ENCODE measurements at places on chromosomes 5 and 9.

DNA sequence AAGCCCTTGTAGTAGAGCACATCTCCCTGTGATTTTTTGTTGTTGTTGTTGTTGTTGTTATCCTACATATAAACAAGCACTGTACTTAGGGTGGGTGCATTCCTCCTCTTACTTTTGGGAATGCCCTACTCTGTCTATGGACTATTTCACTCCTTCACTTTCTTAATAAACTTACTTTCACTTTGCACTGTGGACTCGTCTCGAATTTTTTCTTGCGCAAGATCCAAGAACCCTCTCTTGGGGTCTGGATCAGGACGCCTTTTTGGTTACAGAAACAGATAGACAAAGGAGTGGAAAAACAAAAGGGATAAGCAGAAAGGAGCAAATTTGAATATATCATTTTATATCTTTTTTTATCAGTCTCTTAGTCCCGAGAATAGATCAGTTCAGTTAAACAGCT is 14.4 kb upstream of the PAIP1 start:
- no peak for DNase-seq

DNA sequence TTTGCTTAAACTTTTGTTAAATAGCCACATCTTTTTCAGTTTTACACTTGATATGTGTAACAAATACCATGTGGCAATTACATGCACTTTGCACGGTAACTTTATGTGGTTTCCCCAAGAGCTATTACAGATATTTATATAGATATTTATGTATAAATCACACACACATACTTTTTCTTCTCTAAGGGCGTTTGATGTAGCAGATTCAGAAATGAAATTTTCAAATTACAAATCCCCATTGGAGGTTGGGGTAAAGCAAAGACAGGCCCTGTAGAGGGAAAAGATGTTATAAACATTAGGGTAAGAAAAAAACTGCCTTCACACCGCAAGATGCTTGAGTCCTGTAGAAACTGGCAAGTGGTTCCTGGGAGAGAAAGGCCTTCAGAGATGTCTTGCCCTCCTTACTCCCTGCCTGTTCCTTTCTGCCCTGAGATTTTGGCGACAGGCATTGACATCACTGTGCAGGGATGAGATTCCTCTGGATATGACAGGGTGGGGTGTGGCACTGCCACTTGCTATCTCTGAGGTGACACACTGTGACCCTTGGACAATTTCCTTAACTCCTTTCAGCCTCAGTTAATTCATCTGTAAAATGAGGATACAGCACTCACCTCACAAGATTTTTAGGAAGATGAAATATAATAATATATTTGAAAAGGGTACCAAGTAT is 177.9 kb upstream of the TUT7 start:
- DNase-seq: no peak

DNA sequence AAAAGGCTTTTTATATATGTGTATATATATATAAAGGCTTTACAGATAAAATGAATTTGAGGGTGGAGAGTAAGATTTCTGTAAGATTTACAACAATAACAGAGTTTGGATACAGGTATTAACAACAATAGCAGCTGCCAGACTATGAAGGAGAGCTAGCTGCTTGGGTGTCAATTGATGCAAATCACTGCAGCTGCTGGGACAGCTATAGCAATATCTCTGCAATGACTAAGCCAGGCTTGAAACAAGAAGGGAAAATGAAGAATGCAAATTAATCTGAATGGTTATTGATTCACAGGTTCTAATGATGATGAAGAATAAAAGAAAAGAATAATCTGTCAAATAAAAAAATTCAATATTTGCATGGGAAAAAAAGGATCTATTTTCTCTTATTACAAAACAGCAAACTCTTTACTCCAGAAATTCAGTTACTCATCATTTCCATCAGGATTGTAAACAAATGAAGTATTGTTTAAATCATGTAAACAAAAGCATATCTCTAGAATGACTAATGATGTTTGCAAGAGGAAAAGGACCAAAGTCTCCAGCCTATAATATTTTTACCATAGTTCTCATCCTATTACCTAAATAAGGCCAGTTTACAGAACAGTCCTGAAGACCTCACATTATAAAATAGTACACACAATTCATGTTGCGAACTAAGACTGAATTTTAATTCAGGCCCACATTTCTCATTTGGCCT is 219.0 kb downstream of the HTR1A start:
- no peak for DNase-seq

GRCh38 chr5:69167493-69167855 is 524 bp downstream of the CCNB1 start:
- DNase-seq: no peak

DNA sequence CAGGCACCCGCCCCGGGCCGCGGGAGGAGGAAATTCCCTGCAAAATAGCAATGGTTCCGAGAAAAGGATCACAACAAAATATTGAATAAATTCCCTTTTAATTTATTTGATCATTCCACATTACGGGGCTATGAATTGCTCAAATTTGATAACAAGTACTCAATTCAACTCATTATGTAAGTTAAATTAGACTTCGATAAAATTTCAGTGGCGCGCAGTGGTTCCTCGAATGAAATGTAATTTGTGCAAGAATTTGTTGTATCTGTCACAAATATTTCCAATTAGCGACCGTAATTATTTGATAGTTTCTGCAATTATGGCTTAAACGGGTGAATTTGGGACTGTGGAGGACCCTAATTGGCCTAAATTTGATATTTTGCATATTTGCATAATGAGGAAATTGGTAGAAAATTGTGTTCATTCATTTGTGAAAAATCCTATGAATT is 76.0 kb upstream of the TBCA start:
- DNase-seq: no peak

- no peak for DNase-seq
Measured at GRCh38 chr9:36136894-36137391, 410 bp downstream of the GLIPR2 start.

GRCh38 chr9:118674942-118675341 is 694.3 kb downstream of the BRINP1 start:
- DNase-seq: no peak

DNA sequence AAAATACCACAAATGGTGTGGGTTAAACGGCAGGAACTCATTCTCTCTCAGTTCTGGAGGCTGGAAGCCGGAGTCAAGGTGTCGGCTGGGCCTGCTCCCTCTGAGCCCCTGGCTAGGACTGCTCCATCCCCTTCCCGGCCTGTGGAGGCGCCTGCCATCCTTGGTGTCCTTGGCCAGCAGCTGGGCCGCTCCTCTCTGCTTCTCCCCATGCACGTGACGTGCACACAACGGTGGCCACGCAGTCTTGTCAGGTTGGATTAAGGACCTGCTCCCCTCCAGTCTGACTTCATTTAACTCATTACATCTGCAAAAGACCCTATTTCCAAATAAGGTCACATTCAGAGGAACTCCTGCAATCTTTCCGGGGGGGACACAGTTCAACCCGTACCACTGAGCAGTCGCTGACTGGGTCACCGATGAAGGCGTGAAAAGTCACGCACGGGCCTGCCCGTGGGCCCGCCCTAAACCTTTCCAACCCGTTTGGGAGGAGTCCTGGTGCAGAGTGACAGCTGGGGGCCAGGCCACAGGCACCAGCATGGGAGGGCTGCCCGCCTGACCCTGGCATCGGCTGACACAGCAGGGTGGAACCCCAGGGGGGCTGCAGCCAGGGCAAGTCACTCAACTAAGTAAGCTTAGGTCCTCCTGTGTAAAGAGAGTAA is 135.2 kb downstream of the COL23A1 start:
- DNase-seq: no peak

DNA sequence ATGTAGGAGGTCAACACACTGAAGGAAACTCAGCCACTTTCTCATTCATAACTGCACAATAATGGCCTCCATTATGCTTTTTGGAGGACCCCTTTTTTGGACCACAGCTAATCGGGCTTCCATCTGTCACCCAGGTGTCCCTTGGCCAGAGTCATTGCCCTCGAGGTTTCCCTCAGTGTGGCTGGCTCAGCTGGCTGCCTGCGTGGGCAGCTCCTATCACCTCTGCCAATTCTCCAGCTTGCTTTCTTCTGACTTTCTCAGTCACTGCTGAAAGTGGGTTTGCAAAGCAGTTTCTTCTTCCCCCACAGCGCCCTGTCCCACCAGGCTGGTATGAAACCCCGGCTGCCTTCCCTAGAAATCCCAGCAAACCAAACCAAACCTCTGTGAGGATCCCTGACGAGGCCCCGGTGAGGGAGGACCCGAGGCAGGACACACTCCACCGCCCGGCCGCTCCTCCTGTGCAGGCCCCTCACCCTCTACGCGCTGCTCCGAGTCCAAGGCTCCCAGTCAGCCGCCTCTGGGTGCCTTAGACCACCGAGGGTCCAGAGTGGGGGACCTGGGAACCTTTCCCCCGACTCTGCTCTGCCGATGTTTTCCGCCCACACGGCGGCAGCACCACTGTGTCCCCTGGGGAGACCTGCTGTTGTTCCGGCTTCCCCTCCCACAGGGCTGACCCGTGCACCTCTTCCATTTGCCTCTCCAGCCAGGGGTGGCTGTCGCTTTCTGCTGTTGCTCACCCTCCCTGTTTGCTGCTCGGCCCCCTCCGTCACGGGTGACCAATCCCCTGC is 109.5 kb downstream of the TENT4A start:
- DNase-seq: no peak

Data from activated CD8-positive, alpha-beta memory T cell treated with anti-CD3 and anti-CD28 coated beads for 4 hours (primary cell).